Breast epithelium (tissue), 4 donors: ENCODE measurements at places on chromosomes 4 and X. TPM values are rescaled to one million over a fixed set of nuclear protein-coding genes. Genes with fewer than 3 reads are reported as not detected.
A peak's percentile ranks its signal among the peaks of the same experiment; 100 is the strongest.

Gene GABRG1
- total RNA-seq = under 0.01 TPM

Gene RAI2
- 12.0 TPM for total RNA-seq

- peak overlapping the region; percentile 82 for H3K4me3 ChIP-seq
- no peaks in the 10 kb centered on the region for H3K27me3 ChIP-seq
- no peak for DNase-seq
- peak overlapping the region; percentile 99 for H3K27ac ChIP-seq
These were observed 426 bp downstream of the SLBP start for GRCh38 chr4:1711571-1712215.

DNA sequence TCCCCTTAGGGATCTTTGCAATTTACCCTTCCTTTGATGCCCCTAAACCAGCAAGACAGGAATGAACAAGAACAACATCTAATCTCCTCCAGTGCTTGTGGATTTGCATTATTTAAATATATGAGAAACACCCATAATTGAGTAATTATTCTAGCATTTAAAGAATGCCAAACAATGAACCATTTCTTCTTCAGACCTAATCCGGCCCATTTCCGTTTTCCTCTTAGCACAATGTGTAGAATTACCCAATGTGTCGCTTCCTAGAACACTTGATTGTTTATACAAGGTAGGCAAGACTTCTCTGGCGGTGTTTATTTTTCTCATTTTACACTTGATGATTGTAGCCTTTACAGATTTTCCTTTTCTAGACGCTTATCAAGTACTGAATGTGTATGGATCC lies 43.5 kb downstream of the CLDN34 start:
- H3K27me3 ChIP-seq = peaks cover 12% of the 10 kb centered on the region
- H3K36me3 ChIP-seq = no peaks in the 10 kb centered on the region
- no peak for DNase-seq
- no peaks in the 10 kb centered on the region for H3K4me1 ChIP-seq
- no peak overlapping the region for H3K4me3 ChIP-seq

DNA sequence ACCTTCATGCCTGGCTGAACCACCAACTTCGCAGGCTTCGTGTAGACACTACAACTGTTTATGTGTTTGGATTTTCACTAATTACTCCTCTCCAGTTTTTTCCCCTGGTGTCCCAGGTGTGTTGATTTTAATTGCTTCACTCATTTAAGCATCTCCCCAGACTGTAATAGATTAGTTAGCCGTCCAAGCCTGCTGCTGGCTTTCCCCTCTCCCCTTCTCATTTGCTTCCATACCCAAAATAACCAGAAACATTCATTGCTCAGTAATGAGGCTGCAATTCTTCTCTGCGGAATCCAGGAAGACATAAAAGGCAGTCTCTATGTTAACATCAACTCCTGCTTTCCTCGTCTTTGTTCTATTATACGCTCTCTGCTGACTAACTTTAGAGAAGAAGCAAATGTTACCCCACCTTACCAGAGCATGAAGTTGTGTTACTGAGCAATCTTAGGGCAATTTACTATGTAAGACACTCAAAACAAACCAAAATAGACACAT lies 37.9 kb upstream of the SCRG1 start:
- no peaks in the 10 kb centered on the region for H3K4me1 ChIP-seq
- DNase-seq = no peak
- H3K4me3 ChIP-seq = no peak overlapping the region

GRCh38 chr4:47860305-47860704 lies 22.4 kb upstream of the CORIN start:
- no peak overlapping the region for H3K4me3 ChIP-seq
- DNase-seq = no peak
- no peak overlapping the region for H3K27ac ChIP-seq

DNA sequence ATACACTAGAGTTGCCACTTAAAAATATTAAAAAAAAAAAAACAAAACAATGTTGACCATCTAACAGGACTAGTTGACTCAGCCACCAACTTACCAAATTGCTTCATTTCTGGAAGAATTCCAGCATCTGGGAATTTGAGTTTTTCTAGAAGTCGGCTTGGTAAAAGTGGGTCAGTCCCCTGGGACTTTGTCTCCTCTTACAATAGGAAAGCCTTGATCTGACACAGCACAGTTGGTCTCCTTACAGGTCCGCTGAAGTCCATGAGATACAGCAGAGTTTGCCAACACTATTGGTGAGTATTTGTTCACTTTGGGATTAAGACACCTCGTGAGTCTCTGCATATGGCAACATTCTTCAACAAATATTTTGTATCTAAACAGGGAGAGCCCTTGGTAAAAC lies 18.2 kb upstream of the DDIT4L start:
- H3K27ac ChIP-seq = no peak overlapping the region
- H3K4me1 ChIP-seq = no peaks in the 10 kb centered on the region
- H3K4me3 ChIP-seq = no peak overlapping the region
- no peaks in the 10 kb centered on the region for H3K27me3 ChIP-seq
- no peak for DNase-seq
- no peaks in the 10 kb centered on the region for H3K36me3 ChIP-seq

GRCh38 chrX:114584375-114584943 lies 573 bp downstream of the HTR2C start:
- no peak for DNase-seq
- H3K27ac ChIP-seq = no peak overlapping the region
- H3K27me3 ChIP-seq = peaks cover 93% of the 10 kb centered on the region
- H3K4me1 ChIP-seq = no peaks in the 10 kb centered on the region
- H3K4me3 ChIP-seq = peak overlapping the region; percentile 49

DNA sequence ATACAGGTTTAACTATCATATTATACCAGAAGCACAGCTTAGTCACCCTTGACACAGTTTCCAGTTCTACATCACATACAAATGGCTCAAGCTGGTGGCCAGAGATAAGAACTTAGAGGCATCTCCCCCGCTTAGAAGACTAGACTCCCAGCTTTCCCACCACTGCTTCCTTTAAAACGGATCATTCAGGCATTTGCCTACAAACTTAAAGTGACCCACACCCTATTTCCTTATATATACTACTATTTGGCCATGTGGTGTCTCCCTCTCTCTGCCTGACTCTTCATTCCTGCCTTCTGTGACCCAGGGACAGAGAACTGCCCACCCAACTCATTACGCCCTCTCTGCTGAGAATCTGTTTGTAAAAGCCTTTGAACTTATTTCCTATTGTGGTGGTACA lies 781.2 kb upstream of the DIAPH2 start:
- no peak overlapping the region for H3K27ac ChIP-seq
- no peaks in the 10 kb centered on the region for H3K36me3 ChIP-seq
- no peak overlapping the region for H3K4me3 ChIP-seq
- no peak for DNase-seq
- H3K4me1 ChIP-seq = no peaks in the 10 kb centered on the region
